HCT116 (cell line): ENCODE measurements at places on chromosomes 16 and 17. TPM values are rescaled to one million over a fixed set of nuclear protein-coding genes. Genes with fewer than 3 reads are reported as not detected.

DNA sequence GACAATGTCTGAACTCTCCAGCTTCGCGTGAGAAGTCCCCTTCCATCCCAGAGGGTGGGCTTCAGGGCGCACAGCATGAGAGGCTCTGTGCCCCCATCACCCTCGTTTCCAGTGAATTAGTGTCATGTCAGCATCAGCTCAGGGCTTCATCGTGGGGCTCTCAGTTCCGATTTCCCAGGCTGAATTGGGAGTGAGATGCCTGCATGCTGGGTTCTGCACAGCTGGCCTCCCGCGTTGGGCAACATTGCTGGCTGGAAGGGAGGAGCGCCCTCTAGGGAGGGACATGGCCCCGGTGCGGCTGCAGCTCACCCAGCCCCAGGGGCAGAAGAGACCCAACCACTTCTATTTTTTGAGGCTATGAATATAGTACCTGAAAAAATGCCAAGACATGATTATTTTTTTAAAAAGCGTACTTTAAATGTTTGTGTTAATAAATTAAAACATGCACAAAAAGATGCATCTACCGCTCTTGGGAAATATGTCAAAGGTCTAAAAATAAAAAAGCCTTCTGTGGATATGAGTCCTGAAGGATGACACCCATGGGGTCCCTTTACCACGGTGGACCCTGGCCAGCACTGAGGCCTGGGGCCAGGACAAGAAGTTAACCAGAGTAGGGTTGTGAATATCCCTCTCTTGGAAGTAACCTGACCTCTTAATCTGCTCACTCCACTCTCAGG, 10.5 kb upstream of the ITGAD start:
- no peak overlapping the region for H3K27ac ChIP-seq
- no peak overlapping the region for H3K4me3 ChIP-seq
- H3K36me3 ChIP-seq, result no peaks in the 10 kb centered on the region
- H3K4me1 ChIP-seq, result peaks cover 32% of the 10 kb centered on the region
- DNase-seq, result peak; percentile 33

- H3K4me1 ChIP-seq, result no peaks in the 10 kb centered on the region
- H3K27me3 ChIP-seq, result no peaks in the 10 kb centered on the region
- H3K27ac ChIP-seq, result no peak overlapping the region
These were observed 41.4 kb downstream of the AP1G1 start for GRCh38 chr16:71767060-71767900.

DNA sequence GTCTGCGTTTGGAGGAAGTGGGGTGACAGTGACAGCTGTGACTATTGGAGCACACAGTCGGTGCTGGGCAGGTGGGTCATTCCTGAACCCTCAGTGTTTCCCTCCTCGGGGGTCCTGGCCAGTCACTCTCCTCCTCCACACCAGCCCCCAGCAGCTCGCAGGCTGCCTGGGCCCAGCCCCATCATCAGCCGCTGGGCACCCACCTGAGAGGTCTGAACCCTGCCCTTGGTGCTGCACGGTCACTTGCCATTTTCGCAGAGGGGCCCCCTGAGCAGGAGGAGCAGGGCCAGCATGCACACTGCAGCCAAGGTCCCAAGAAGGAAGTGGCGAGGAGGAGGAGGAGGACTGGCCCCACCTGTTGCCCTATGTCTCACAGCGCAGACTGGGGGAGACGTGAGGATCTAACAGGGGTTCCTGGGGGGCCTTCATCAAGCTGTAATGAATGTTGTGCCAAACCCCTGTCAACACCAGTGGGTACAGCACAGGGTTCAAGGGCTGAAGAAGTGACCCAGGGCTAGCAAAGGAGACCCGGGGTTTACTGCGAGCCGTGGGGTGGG, 23.0 kb downstream of the JPH3 start:
- peaks cover 4% of the 10 kb centered on the region; the same call in 1 of the 2 replicates for H3K27me3 ChIP-seq
- H3K4me3 ChIP-seq, result no peak overlapping the region
- no peaks in the 10 kb centered on the region; the same call in 1 of the 2 replicates for H3K4me1 ChIP-seq

Gene TBC1D3B
- 11.3 TPM for total RNA-seq

Gene DOC2B
- 15.2 TPM for total RNA-seq

Gene PPP1R27
- not detected for total RNA-seq
